ENCODE measurements at places on chromosomes 11 and 22.

DNA sequence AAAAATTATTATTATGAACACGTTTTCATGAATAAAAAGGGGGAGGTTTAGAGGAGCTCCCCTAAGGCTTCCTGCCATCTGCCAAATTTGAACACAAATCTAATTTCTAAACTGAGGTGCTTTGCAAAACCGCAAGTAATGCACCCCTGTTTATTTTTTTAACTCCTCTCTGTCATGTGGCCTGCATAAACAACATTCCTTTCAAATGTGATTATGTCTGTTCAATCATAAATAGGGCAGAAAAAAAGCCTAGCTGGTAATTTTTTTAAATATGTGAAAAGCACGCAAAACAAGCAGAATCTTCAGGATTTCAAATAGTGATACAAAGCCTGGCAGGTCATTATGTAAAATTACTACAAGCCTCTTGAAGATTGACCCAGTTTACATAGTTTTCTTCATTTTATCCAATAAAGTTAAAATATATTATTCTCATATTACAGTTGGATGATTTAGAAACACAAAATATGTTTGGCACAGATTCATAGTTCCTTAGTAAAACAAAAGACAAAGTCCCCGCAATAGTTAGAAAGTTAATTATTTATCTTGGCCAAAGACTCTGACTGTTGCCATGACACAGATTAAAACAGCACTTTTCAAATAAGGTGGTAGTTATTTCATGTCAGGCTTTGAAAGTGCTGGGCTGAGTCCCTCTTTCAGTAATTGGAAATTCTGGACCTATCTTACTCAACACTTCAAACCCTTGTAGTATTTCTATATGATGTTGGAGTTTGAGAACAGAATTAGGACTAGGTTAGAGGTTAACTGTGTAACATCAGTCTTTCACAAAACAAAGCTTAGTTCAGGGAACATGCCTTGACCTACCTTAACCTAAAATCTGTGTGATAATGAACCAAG is 200.3 kb upstream of the MPPED2 start:
- no peak for DNase-seq

GRCh38 chr11:72776117-72776843 is 17.6 kb downstream of the STARD10 start:
- no peak for DNase-seq

DNA sequence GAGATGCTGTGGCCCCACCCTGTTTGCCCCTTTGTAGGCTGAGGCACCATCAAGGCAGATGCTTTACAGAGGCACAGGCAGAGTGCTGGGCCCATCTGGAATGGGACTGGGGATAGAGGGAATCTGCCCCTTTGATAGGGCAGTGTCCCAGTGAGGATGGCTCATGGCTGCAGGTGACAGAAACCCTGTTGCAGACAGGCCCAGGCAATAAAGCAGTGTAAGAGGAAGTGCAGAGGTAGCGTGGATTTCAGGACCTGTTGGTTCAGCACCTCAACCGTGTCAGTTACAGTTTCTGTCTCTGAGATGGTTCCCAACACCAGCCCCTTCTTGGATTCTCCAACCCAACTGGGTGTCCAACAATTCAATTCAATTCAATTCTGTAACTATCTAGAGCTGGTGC is 25.1 kb downstream of the PRDM11 start:
- no peak for DNase-seq

DNA sequence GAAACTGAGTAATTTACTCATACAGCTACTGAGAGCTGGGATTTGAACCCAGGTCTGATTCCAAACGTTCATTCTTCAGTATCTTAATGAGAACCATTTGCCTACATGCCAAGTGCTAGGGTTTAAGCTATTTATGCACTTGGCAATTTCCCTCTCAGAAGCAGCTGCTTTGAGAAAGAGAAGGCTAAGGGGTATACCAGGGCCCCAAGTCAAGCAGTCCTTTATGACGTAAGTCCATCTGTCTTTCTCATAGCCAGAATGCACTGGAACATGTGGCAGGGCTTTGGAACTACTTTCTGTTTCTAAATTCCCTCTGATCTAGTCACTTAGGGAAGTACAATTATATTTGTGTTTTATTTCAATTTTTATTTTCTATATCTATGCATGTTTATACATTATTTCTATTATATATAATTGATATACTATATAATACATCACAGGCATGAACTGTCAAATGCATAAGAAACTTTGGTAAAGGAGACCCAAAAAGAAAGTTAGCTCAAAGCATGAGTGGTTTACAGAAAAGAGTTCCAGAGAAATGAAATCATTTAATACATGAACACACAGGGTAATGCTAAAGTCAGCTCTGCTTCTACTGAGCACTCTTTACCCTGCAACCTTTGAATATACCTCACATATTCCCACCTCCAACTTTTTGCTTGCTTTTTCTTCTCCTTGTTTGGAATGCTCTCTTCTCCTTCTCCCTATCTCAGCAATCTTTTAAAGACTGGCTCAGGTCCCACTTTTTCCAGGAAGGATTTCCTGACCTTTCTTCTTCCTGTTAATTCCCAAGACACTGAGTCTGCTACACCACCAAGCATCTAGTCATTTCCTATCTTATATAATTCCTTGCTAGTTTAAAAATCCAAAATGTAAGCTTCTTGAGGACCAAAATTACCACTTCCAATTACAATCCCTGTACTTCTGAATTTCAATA is 80.5 kb upstream of the GDPD4 start:
- no peak for DNase-seq

DNA sequence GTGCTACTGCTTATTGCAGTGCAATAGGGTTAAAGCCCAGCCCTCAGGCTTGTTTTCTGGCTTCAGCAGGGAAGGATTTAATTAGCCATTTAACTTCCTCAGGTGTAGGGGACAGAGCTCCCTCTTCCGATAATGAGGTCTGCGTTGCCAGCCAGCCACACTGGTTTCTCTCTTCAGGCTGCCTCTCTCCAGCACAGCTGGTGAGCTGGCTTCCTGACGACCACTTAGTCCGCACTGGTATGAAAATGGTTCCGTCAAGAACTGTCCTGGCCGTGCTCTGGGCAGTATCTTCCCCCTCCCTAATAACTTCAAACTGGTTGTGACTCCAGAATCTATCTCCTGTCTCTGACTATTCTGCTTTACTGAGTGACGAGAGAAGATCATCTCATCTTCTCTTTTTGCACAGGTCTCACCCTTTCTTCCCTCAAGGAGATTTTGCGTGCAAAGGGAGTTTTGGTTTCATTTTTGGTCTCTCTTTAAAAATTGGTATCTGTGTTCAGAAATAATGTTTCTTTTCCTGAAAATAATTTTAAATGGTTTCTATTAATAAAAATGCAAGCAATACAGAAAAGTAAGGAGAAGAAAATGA is 49.2 kb downstream of the CNTN5 start:
- peak; percentile 86 for DNase-seq

DNA sequence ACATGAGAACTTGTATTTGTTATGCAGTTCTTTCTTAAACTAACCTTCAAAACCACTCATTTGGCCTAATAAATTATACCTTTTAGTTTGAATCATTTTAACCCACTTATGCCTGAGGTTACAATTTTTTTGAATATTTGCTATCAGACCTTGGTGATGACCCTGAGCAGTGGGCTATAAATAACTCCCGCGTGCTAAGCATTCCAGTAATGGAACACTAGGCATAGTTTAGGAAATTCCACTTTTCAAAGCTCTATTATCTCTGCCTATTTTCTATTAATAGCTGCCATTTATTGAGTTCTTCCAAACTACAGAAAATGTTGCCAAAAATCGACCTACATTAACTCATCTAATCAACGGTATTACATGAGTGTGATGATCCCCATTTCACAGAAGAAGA is 993.4 kb upstream of the FAT3 start:
- no peak for DNase-seq

GRCh38 chr11:77150836-77151235 is 22.8 kb downstream of the MYO7A start:
- DNase-seq, result no peak

DNA sequence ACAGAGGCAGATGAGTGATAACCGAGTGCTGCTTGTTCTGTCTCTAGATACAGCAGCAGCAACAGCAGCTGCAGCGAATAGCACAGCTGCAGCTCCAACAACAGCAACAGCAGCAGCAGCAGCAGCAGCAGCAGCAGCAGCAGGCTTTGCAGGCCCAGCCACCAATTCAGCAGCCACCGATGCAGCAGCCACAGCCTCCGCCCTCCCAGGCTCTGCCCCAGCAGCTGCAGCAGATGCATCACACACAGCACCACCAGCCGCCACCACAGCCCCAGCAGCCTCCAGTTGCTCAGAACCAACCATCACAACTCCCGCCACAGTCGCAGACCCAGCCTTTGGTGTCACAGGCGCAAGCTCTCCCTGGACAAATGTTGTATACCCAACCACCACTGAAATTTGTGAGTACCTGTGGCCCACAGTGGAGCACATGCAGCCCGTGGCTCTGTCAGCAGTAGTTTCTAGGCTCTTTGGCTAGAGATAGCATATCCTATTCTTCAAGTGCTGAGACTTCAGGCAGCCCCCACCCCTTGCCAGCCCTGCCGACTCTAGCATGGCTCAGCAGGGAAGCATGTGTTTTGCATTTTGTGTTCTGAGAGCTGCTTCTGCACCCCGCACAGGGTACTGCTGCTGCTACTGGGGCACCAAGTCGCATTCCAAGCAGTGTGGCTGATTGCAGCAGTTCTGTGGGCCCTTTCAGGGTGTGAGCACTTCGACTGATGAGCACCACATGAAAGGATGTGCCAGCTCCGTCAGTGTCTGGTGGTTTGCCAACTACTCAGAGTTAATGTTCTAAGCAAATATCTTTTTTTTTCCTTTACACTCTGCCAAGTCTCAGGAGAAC is 59.2 kb downstream of the MED15 start:
- no peak for DNase-seq

DNA sequence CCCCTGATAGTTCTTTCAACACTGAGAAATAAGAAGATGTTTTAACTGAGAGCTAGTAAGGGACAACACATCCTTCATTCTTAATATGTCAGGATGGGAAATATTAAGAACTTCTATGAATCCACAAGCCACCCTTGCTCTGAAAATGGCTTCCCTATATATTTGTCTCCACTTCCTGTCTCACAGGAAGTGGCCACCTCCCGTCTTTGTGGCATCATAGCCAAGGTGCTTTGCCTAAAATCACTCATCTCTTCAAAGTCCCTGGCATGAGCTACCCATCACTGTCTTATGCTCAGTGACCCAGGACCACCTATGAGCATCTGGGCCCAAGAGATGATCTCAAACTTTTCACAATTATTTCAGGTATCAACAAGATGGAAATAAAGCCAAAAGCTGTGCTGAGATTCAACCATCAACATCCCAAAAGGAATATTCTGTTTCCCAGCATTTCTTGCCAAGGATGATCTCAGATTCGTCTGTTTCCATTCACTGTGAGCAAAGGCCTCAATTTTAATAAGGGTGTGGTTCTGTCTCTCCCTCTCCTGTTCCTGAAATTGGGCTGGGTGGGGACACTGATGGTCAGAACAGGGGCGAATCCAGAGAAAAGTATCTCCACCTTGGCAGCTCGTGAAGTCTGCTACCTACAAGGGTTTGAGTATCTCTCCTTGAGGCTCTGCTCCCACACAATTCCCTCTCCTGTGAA is 493.9 kb downstream of the MN1 start:
- no peak for DNase-seq

GRCh38 chr11:79062814-79063762 is 377.7 kb downstream of the TENM4 start:
- peak; percentile 52 for DNase-seq

- DNase-seq, result no peak
Measured at GRCh38 chr22:44431256-44431655, 66.8 kb downstream of the RTL6 start.

GRCh38 chr11:120871924-120872323 is 152.0 kb upstream of the TBCEL start:
- no peak for DNase-seq

- no peak for DNase-seq
Measured at GRCh38 chr22:29270475-29271271, 2.6 kb downstream of the EWSR1 start.

- peak; percentile 59 for DNase-seq
Measured at GRCh38 chr11:75188671-75189070, 37.8 kb downstream of the SLCO2B1 start.

GRCh38 chr11:5258543-5259262 is 4.1 kb upstream of the HBG2 start:
- peak; percentile 87 for DNase-seq

DNA sequence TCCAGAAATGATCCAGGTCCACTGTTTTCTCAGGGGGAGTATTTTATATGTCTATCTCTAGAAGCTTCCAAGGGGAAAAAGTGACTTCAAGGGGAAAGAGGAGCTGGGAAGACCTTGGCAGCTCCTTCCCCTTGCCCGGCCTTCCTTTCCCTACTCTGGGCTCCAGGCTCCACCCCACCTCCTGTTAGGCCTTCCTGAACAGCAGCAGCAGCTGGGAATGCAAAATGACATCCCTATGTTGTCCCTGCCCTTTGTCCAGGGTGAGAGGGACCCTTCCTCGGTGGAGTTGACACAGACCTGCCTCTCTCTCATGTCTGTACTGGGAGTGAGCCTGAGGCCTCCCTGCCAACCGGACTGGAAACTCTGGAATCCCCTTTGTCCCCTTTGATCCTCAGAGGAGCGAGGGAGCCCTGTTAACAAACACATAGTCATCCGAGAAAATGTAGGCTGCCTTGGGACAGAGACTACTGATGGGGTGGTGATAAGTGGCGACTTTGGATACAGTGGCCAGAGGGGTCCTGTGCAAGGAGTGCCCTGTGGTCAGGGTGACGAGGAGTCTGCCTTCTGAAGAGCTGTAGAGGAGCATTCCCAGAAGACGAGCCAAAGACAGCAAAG is 9.0 kb upstream of the MALAT1 start:
- DNase-seq, result peak; percentile 92

DNA sequence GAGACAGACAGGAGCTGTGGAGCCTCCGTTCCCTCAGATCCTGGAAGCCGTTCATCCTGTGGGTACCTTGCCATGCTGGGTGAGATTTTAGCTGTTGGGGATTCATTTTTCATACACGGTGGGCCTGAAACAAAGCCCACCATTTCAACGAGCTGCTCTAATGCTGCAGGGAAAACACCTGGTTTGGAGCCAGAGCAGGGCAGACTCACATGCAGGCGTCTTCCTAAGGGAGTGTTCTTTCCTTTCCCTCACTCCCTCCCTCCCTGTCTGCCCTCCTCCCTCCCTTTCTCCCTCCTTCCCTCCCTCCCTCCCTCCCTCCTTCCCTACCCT is 52.5 kb downstream of the CD6 start:
- DNase-seq, result no peak

- no peak for DNase-seq
Measured at GRCh38 chr22:44555597-44555996, 57.6 kb upstream of the RTL6 start.

DNA sequence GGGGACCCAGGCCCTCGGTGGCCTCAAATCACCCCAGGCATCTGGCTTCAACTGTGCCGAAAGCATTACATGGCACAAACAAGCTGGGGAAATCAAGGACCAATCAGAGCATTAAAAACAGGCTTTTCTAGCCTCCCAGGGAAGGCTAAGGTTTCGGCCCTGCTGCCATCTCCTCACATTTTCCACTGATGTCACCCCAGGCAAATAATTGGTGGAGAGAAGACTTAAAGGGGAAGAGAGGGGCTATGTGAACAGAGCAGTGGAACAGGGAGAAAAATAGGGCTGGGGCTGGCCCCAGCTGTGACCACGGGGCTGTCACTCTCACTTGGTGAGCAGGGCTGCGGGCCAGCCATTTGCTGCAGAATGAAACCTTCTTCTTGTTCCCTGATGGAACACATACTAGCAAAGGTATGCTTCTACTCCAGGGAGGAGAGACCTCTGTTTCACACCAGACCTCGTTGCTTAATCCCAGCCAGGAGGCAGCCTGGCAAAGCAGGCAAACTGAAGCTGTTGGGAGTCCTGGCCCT is 581.3 kb downstream of the SOX6 start:
- peak; percentile 52 for DNase-seq

- DNase-seq, result no peak
Measured at GRCh38 chr11:71998649-71999310, at the start of gene IL18BP. TSS of gene IL18BP (plus strand) at chr11:71998909. CDS start at chr11:71999985, 1,076 bp downstream.
